CD4-positive, alpha-beta T cell treated with Interleukin-6 for 4 hours (primary cell): ENCODE measurements at places on chromosomes 2 and 18.

DNA sequence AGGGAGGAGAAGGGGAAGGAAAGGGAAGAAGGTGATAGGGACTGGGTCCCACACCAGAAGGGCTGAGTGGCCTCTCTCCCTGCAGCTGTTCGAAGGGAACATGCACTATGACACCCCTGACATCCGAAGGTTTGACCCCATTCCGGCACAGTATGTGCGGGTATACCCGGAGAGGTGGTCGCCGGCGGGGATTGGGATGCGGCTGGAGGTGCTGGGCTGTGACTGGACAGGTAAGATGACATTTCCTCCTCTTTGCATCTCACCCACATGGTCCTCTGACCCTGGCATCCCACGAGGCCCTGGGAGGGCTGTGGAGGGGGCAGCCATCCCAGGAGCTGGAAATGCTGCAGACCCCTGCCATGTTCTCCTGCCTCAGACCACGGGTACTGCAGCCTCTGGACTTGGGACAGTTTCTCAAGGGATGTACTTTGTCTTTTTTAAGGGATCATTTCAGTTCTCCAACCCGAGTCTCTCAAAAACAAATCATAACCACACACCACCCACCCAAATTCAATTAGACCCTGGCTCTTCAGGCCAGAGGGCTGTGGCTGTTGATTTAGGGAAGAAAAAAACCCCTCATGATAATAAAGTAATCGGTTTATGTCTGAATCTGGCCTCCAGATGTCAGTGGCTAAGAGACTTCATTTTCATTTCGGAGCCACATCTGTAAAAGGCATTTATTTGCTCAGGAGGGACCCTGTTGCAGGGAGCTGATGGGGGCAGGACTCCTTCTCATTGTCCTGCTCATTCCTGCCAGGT lies 63.5 kb downstream of the NRP2 start:
- DNase-seq = no peak

DNA sequence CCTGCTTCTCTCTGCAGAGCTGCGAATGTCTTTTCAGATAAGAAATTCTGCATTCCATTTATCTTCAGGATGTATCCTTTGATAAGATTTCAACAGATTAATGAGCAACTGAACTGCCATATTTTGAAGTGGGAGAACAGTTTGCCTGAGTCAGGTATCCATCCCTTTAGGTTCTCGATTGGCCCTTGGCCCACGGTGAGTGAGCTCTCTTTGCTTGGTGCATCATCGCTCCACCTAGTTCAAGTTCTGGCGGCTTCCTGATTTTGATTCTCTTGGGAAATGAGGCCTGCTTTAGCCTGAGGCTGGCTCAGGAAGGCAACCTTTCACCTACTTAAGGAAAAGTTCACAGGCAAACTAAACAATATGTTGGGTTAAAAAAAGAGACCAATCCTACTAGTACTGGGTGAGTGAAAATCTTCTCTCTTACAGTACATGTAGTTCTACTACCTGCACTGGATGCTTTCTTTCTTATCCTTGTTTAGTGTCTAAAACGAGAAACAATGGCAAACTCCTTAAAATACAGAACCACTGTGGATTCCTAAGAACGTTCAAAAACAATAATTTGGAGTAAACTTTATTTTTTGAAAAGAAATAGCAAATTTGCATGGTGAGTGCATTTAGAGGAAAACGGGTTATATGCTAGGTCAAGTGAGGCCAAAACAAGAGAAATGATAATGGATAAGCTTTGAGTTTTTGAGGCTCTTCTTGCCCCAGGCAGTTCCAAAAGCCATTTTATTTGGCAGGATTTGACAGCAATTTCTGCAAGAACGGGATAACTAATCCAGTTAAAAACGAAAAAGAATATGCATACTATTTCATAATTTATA lies 837 bp upstream of the ACSL3 start:
- DNase-seq = no peak

- no peak for DNase-seq
These were observed 504 bp downstream of the ASAP2 start for GRCh38 chr2:9206991-9207640.

- no peak for DNase-seq
These were observed 1064.6 kb upstream of the CHAC2 start for GRCh38 chr2:52703004-52703403.

DNA sequence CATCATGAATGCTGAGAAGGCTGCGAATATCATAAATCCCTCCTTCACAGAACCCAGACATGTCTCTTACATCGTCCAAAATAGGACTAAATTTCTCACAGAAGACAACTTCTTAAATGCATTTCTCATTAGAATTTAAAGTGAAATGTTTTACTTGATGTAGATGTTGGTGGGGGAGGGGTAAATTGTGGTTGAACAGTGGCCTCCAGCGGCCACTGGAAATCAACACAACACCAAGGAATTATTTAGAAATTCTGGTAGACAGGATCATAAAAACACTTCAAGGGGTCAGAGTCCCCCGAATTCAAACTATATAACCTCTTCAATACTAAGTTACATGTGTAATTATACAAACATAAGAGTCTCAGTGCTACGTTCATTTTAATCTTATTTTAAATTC lies 135.9 kb downstream of the ABCA12 start:
- no peak for DNase-seq

GRCh38 chr2:31031132-31031706 lies 107.0 kb downstream of the GALNT14 start:
- no peak for DNase-seq

GRCh38 chr18:50606609-50607008 lies 46.7 kb downstream of the MAPK4 start:
- no peak for DNase-seq
